Activated T-helper 9 cell treated with anti-CD3 and anti-CD28 coated beads, Interleukin-2, amount 50 U/mL, for 16 hours (primary cell): ENCODE measurements at places on chromosomes 2 and 18.

- DNase-seq = no peak
These were observed 7.7 kb downstream of the MAPRE3 start for GRCh38 chr2:26978061-26978596.

DNA sequence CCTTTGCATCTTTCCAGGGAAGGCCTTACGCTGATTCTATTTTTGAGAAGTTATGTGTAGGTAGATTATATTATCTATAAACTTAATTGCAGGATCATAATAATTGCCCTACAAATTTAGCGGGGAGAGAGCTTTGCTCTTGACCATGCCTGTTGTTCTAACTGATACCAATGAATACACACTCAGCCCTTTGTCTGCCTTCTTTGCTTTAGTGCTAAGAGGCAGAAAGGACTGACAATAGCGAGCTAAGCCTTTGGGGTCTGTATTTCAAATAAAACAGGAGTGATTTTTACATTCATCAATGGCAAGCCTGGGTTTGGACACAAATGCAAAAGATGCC, 115.3 kb upstream of the STON1 start:
- DNase-seq = no peak

- DNase-seq = no peak
These were observed 80.4 kb downstream of the EPB41L3 start for GRCh38 chr18:5463390-5463789.

GRCh38 chr2:99101697-99102096, 39.8 kb upstream of the C2orf15 start:
- no peak for DNase-seq

GRCh38 chr2:143148757-143149156, 19.5 kb downstream of the ARHGAP15 start:
- no peak for DNase-seq

DNA sequence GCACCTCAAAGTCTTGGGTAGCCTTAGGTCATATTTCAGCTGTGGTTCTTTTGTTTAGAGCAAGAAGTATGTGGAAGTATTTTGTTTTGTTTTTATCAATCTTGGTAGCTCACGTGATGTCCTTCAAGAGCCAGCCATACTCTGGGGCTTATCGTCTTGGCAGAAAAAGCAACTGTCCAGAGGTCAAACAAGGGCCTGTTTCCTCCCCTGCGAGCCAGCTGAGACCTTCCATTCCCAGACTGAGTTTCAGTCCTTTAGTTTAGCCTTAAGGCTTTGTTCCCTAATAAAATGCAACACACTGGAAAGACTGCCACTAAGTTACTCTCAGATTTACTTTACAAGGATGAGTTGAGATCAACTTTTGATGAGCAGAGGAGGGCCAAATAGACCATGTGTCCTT, 63.5 kb downstream of the TXNL1 start:
- DNase-seq = no peak

- no peak for DNase-seq
These were observed 268.2 kb upstream of the ID2 start for GRCh38 chr2:8413589-8414135.

GRCh38 chr2:226773291-226773690, 26.3 kb downstream of the IRS1 start:
- no peak for DNase-seq

GRCh38 chr2:178291703-178292102, 97.4 kb downstream of the OSBPL6 start:
- no peak for DNase-seq

- no peak for DNase-seq
These were observed 9.4 kb upstream of the GPR17 start for GRCh38 chr2:127636248-127637235.

DNA sequence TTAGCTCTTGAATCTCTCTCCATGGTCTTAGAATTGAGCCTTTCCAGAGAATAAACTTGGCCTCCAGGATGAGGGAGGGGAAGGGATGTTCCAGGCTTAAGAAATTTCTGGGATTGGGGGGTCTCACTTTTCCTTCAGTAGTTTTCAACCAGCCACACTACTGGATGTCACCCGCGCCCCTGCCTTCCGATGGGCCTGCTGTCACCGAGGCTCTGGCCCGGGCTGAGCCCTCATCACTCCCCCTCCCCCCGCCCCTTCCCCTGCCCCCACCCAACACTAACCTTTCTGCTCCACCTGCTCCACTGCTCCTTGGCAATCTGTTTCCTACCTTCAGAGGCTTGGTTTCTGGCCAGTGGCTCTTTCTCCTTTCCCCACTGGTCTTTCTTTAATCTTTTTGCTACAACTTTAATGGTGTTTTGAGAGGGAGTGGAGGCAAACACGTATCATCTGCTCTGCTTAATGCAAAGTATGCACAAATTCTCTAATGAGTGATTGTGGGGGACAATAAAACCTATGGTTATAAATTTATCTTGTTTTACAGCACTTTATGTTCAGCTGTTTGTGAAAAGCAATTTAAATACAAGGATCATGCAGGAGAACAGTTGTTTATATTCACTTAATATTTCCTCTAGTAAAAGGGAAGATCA, 155.1 kb downstream of the WDSUB1 start:
- no peak for DNase-seq

DNA sequence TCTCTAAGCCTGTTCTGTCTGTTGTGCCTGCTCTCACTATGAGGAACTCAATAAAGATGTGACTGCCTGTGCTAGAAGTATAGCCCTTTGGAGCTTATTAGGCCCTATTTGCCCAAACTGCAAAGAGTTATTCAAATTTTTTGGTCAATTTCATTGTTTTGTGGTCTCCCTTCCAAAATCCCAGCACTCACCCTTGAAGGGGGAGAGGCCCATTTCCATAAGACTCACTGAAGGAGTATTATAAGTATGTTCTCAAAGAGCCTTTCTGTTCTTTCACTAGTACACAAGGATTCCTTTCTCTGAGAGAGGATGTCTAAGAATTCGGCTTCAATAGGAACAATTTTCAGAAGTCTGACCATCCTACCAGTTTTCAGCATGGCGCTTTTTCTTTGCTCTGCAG, 641.9 kb upstream of the REG3G start:
- no peak for DNase-seq

DNA sequence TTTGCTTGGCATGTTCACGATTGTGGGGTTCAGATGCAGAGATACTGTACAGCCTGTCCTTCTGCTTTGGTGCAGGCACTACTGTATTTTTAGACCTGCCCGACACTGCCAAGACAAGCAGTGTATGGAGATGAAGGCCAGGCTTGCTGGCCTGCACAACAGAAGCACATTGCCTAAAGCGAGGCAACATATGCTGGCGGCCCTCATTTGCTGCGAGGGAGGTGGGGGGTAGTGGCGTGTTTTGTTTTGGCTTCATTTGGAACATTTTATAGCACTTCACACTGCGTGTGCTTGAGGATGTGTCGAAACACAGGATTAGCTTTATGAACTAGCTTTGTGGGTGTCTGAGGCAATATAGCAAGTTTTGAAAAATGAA, 27.0 kb downstream of the TMEM182 start:
- no peak for DNase-seq

- no peak for DNase-seq
These were observed 155.8 kb upstream of the KLF7 start for GRCh38 chr2:207321514-207321913.

GRCh38 chr2:233408366-233409285, 54.3 kb downstream of the DGKD start:
- no peak for DNase-seq

DNA sequence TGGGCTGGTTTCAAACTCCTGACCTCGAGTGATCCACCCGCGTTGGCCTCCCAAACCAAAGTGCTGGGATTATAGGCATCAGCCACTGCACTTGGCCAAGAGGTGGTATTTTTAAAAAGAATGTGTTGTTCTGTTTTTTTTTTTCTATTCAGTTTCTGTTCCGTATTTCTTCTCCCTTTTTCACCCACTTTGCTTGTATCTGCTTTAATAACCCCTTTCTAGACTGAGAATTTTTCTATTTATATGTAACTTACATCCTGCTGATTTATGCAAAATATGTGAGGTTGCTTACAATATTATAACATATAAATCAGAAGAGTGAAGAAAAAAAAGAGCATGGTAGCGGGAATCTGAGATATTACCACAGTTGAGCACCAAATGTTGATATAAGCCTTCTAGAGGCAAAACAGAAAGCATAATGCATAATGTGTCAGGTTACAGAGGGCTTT, 17.2 kb upstream of the LYPD6B start:
- no peak for DNase-seq

GRCh38 chr18:34904994-34905393, 136.2 kb upstream of the MAPRE2 start:
- DNase-seq = no peak

DNA sequence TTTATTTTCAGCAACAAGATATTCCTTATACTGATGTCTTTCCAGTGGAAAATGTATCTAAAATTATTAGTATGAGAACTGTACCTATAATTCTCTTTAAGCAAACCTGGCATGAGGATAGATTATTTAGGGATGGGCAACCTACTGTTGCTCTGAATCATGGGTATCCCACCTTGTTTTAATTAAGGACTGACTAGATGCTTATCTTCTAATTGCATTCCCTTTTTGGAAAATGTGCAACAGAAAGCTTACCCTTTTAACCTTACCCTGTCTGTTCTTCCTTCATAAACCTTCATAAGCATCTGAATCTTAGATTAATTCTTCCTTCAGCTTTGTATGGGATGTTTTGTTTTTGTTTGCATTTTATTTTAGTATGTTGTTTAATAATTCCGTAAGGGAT, 110.3 kb downstream of the TAF4B start:
- no peak for DNase-seq

GRCh38 chr2:160613466-160614153, 120.0 kb upstream of the RBMS1 start:
- no peak for DNase-seq

GRCh38 chr2:160205505-160205904, 5.4 kb upstream of the ITGB6 start:
- DNase-seq = no peak

GRCh38 chr2:135926605-135927004, 50.4 kb upstream of the MCM6 start:
- DNase-seq = no peak

- DNase-seq = no peak
These were observed 166.4 kb upstream of the PXDN start for GRCh38 chr2:1910592-1911246.
